ENCODE measurements at places on chromosomes 2 and 18.

DNA sequence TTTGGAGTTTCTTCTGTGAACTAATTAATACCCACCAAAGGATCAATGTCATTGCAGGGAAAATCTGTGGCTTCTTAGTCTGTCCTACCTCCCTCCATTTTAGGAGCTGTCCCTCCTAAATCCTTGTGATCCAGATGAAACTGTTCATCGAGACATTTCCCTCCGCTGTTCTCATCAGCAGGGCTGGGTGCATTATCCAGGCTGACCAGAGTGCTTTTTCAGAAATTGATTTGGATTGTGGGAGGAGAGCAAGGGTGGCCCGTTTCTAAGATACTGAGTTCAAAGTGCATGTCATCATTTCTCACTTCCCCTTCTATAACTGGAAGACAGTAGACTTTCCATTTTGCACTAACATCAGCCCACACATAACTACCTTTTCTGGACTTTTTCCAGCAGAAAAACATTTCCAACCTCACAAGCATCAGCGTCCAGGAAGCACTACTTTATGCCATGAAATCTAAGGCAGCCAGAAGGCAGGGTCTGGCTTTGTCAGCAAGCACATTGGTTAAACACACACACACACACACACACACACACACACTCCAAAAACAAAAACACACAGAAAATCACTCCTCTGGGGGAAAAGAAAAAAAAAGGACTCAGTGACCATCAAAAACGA, 94.1 kb downstream of the ANKRD44 start:
- no peak for DNase-seq

DNA sequence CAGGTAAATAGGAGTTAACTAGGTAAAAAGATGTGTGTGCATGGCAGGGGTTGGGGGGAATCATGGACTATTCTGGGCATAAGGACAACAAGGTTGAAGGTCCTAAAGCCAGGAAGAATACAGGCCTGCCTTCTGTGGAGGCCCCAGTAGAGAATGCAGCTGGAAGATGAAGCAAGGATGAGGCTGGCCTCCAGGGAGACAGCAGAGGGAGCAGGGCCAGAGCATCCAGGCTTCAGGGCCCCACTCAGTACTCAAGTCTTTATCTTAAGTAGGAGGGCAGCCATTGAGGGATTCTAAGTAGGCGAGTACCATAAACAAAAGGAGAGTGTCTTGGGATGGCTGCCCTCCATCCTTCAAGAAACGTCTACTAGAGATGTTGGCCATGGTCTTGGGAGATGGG, 101.8 kb upstream of the APCDD1 start:
- no peak for DNase-seq

DNA sequence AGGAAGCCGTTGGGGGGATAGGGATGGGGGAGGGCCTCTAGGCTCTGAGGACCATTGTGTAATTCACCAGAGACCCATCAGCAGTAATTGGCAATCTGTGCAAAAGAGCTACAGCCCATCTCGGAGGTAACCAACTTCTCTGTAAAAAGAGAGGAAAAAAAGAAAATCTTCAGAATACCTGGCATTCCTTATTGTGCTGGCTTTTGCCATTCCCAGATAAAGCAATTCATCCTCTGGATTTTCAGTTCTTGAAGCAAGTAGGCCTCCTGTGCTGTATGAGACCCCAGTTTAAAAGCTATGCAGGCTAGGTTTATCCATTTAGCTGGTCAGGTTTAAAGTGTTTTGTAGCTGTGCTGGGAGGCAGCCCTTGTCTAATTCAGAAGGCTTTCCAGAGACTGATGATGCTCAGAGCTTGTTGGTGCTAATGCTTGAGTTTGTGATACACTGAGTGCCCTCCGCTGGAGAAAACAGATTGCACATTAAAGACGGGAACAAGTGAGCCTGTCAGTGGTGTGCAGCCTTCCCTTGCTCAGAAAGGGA, at the start of gene LRRTM4:
TSS of gene LRRTM4 (minus strand) at position 446 of the 540 bp plus-strand sequence.
- no peak for DNase-seq

GRCh38 chr18:22020127-22020866, 149.1 kb upstream of the GATA6 start:
- DNase-seq = no peak

- no peak for DNase-seq
These were observed 5.3 kb upstream of the STAMBP start for GRCh38 chr2:73823416-73823815.

GRCh38 chr18:56235071-56235470, 403.3 kb downstream of the TXNL1 start:
- no peak for DNase-seq

GRCh38 chr2:102057502-102058292, 65.9 kb downstream of the IL1R2 start:
- DNase-seq = no peak

- DNase-seq = no peak
These were observed 85.4 kb upstream of the CPO start for GRCh38 chr2:206853915-206854314.

DNA sequence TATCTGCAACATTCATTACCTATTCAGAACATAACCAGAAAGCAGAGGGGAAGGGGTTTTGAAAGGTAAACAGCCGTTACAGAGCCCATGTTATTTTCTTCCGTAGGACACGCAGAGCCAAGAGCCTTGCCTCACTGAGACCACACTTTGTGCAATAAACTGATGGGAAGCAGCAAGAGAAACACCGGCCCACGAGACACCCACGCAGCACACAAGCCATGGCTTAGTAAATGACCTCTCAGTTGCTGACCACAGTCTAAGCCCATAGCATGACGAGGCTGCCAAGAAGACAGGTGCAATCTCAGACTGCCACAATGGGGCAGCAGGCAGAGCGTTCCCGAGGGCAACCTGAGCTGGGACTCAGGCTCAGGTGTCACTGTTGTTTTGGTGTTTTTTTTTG, 59.6 kb downstream of the CABYR start:
- no peak for DNase-seq

- no peak for DNase-seq
These were observed 98.6 kb downstream of the BCL2L11 start for GRCh38 chr2:111219285-111219684.

- DNase-seq = no peak
These were observed 7.3 kb downstream of the LYPD1 start for GRCh38 chr2:132662732-132663131.

DNA sequence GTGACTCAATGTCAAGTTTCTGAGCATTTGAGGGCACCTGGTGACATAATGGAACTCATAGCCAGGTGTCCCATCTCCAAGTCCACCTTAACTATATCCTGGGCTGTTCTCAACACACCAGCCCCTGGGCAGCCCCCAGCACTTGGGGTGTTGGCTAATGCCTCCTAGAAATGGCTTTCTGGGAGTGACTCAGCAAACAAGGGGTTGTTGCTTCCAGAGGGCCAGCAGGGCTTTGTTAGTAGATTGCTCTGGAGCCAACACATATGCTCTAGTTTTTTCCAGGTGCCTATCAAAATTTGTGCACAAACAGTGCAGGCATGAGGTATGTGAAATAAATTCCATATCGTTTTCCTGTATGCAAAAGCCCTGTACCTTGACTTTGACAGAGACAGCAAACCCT, 448.4 kb downstream of the SLC4A3 start:
- DNase-seq = no peak

- DNase-seq = no peak
These were observed 89.6 kb downstream of the LAMA3 start for GRCh38 chr18:23778828-23779227.

DNA sequence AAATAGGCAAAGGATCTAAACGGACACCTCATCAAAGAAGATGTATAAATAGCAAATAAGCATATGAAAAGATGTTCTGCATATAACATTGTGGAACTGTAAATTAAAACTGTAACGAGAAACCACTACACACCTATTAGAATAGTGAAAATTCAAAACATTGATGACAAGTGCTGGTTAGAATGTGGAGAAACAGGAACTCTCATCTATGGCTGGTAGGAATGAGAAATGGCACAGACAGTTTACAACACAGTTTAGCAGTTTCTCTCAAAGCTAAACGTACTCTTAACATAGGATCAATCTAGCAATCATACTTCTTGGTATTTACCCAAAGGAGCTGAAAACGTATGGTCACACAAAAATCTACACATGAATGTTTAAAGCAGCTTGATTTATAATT, 126.2 kb downstream of the TRIB2 start:
- DNase-seq = no peak

GRCh38 chr2:107737756-107738155, 88.9 kb upstream of the RGPD4 start:
- DNase-seq = no peak

DNA sequence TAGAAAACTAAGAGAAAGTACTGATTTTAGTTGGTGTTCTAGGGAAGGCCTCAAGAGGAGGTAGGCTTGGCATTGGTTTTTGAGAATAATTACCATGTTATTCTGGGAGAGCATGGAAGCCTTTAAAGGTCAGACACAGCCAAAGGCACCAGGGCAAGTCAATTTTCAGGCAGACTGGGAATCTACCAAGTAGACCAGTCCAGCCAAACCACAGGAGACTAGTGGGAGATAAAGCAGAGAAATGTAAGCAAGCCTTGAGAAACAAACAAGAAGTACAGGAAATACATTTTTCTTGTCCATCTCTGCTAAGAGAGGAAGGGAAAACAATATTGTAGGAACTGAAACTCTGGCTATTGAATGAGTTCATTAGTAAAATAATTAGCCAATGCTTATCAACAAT, 5.5 kb upstream of the CCDC68 start:
- no peak for DNase-seq

DNA sequence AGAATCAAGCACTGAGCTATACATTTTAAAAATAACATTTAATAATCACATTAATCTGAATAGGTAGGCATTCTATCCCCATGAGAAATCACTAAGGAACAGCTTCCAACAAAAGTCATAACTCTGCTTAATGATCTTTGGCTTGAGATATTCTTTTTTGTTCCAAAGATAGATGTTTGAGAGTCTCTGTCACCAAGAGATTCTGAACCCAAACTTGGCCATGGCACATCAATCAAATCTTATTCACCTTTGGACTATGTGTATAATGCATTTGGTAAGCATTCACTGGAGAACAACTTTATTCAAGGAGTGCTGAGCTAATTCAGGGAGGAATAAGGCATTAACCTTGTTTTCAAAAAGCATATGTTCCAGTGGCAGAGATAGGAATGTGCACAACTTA, 743.3 kb downstream of the SLC4A3 start:
- no peak for DNase-seq

- no peak for DNase-seq
These were observed at the start of gene GALNT1 for GRCh38 chr18:35581546-35581897. GALNT1 (plus strand) TSS chr18:35581740; CDS start chr18:35654663, 72,923 bp downstream.

- DNase-seq = peak; percentile 57
These were observed at the start of gene CYP27C1 for GRCh38 chr2:127220102-127220767. CYP27C1 (minus strand) TSS chr2:127220299; CDS start chr2:127220270, 29 bp downstream.

GRCh38 chr2:206098471-206098870, 12.5 kb upstream of the INO80D start:
- DNase-seq = no peak

DNA sequence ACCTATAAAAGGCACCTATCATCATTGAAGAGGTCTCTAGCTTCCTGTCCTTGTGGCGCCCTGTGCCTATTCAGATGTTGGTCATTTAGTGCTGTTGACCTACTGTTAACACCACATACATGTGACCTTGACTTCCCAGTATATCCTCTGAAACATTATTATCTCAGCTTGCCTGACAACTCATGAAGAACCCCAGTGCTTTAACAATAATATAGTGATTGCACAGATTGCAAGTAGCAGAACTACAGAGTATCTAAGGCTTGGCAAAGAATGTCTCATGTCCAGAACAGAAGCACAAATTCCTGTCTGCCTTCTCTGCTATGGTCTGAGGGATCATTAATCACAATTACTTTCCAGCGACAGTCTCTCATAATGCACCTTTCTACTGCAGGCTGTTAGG, 165.3 kb downstream of the LCLAT1 start:
- DNase-seq = no peak

- DNase-seq = no peak
These were observed 47.8 kb upstream of the FZD7 start for GRCh38 chr2:201985728-201986462.

DNA sequence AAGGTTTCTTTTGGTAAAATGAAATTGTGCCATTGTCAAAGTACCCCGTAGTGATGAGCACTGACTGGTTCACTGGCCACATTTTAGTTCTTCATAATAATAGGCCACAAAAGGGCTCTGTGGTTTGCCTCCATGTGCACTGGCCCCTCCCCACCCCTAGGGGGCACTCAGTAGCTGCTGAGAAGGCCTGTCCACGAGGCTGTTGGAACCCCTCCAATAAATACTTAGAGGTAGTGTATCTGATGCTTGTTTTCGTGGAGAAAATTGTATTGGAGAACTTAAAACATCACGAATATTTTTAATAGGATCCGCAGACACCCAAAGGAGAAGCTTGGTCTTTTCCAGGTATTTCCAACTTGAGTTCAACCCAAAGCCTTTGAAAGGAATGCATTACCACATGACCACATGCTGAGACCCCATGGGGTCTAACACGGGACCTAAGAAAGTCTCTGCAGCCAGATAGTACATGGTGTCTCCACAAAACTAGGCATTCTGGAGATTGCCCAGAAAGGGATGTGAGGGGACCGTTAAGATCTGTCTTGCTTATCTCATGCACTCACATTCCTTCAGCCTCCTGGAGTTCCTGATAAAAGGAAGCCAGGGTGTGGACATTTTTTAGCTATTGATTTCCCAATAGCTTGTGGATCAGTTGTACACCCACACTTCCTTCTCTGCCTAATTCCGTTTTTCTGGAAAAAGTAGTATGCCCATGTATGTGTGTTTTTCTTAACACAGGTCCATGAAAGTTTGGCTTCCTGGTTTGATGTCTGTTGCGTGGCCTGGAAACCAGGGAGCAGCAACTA, 28.5 kb upstream of the NOSTRIN start:
- DNase-seq = peak; percentile 62

- DNase-seq = no peak
These were observed 399.8 kb downstream of the TMEM182 start for GRCh38 chr2:103161456-103162289.

GRCh38 chr18:21701621-21702020, 3.0 kb downstream of the ABHD3 start:
- DNase-seq = no peak

GRCh38 chr2:230269715-230270114, 44.2 kb downstream of the SP140 start:
- DNase-seq = no peak

DNA sequence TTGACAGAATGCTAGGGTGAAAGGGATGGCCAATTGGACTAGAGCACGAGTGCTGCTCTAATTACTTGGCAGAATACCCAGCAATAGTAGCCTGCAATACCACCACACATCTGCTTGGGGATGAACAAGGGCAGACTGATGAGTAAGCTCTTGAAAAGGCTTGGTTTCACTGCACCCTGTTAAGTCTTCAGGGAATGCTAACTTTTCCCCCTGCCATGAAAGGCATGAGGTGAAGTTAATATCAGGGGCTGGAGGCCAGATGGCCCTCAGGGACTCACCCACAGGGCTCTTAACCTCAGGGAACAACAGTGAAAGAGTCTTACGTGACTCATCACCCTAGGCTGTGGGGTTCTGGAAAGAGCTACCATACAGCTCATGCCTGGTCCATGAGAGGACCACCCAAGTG, 51.7 kb upstream of the MYL1 start:
- no peak for DNase-seq

GRCh38 chr2:41923156-41923786, 124.5 kb upstream of the PKDCC start:
- no peak for DNase-seq

GRCh38 chr2:144798034-144798433, 278.1 kb upstream of the ZEB2 start:
- no peak for DNase-seq
